Activated T-cell treated with anti-CD3 and anti-CD28 coated beads for 48 hours (primary cell): ENCODE measurements at places on chromosomes 11 and 22.

DNA sequence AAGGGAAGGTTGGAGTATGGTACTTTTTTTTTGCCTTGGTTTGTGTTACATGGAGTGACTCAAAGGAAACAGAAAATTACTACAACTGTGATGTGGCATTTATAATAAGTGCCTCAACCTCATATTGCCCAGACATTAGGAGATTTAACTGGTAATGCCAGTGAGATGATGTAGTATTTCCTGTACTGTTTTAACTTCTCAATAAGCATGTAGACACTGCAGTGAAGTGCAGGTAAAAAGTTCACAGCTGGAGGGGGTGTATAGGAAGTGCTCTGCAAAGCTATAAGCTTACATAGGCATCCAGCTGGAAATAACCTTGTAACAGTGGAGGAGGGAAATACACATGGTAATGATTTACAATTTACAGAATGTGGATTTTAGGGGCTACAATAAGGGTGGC is 138.2 kb upstream of the MTMR2 start:
- DNase-seq: no peak

DNA sequence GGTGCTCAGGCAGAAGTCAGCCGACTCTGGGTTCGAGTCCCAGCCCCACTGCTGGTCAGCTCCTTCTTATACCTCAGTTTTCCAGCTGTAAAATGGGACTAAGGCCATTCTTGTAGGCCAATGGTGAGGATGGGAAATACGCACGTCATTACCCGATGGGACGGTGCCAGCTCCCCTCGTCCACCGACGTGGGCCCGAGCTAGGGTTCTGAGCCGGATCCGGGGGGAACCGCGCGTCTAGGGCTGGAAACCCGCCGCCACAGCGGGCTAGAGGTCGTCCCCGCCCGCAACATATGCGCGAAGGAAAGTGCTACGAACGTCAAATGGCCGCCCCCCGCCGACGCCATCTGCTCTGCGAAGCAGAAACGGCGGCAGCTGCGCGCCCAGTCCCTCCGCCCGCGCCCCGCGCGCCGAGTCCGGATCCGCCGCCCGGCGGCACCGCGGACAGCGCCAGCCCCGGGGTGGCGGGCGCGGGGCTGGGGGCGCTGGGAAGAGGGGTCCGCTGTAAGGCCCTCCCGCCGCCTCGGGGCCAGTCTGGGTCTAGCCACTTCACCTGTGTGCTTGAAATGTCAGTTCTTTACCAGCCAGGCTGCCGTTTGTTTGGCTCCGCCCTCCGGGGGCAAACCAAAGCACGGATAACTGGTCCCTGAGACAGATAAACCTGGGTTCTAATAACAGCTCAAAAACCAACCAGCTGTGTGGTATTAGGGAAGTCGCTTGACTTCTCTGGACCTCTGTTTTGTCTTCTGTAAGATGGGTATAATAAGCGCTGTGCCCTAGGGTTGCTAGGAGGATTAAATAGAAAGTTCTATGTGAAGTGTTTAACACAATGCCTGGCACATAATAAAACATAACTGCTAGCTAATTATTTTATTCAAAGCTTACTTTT is 103.5 kb upstream of the RCN1 start:
- DNase-seq: no peak

DNA sequence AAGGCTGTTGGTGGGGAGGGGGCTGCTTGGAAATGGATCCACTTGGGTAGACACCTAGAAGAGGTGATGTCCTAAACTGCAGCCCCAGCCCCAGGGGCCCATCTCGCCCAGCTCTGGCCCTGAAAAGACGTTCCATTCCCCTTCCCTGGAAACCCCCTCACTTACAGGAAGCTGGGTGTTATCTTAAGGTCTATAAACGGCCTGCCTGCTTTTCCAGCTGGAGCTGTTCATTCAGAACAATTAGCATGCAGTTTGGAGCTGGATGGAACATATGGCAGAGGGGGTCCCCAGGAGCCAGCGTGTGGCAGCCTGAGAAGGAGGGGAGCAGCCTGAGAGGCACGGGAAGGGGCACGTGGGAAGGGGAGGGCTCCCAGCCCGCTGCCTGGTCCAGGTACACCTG is 139.6 kb downstream of the PKNOX2 start:
- DNase-seq: no peak

DNA sequence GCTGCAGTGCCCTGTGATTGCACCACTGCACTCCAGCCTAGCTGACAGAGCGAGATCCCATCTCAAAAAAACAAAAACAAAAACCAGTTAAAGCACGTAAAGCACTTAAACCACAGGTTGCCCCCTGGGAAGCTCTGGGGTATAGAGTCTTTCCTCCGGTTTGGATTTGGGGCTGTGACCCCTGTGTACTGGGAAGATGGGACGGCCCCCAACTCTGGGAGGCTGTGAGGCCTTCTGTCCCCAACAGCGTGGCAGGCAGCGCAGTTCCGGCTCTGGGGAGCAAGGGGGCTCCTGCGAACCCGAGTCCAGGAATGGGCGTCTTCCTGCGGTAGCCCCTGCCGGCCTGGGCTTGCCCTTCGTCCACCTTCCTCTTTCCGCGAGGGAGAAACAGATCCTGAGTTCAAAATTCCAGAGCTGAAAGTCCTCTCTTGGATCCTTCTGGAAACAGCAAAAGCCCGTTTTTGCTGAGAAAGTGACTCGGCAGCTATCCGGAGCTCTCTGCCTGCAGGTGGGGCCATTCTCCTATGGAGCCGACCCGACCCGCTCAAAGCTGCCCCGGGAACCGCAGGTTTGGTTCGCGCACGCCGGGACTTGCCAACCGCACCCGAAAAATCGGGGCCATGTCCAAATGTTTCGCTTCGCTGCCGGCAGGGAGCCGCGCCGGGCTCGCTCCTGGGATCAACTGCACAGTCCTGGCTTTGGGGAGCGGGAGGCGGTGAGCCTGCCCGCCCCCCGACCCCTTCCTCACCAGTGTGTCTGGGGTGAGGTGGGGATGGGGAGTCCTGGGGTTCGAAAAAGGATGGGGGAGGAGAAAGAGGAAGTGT is 36.3 kb upstream of the POLA2 start:
- DNase-seq: peak; percentile 44

DNA sequence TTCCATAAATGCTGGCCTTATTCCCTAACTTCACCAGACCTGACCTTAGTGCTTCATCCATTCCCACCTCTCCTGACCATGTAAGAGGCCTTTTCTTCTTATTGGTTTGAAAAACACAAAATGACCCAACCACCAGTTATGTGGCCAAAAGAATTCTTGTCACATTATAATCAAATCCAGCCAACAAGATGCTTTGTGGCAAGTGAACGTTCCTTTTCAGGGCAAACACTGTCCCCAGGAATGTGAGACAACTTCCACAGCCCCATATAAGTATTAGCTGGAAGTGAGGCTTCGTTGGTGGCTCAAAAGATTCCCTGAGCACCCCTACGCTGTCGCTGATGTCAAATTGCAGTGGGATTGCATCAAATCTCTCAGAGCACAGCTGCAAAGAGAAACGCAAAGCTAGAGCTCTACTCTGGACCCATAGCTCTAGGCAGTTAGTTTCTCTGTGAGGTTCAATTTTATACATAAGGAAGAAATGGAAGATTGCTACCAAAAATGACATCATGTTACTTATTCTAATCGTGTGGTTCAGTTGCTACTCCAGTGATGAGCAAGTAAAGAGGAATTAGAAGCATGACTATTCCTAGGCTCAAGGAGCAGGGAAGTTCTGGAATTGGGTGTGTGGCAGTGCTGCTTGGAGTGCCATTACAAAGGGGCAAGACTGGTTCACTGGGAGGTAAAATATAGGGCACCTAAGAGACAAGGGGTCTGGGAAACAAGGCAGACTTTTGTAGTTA is 26.1 kb downstream of the GLYATL1 start:
- DNase-seq: no peak

DNA sequence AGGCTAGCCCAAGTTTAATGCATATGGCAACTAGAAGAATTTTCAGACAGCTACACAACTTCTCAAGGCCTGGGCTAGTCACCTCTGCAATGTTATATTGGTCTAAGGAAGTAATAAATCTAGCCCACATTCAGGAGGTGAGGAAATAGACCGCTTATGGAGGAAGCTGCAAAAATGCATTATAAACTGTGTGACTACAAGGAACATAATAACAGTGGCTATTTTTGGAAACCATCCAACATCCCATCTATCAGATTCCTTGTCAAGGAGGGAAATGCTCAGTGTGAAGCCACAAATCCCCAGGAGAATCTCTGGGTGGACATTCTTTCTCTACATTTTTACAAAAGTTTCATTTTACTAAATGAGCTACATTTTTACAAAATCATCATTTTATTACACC is 76.1 kb downstream of the BBOX1 start:
- DNase-seq: no peak

GRCh38 chr11:107957109-107957588 is 28.9 kb downstream of the RAB39A start:
- DNase-seq: no peak
